GF-D8 (cell line): ENCODE measurements at places on chromosomes 4 and X.

DNA sequence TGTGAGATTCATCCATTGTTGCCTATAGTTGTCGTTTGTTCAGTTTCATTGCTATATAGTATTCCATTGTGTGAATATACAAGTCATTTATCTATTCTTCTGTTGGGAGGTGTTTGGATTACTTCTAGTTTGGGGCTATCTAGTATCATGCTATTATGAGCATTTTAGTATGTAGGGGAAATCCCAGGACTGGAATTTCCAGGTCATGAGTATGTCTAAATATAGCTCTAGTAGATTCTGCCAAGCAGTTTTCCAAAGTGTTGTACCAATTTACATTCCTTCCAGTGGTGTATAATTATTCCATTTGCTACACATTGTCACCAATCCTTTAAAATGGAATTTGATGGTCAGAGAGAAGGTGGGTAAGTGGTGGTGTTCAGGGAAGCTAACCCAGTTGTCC lies 30.1 kb downstream of the EGFL6 start:
- DNase-seq = no peak

- no peak for DNase-seq
Observed at GRCh38 chr4:135244696-135245095, 1043.1 kb upstream of the PABPC4L start.

DNA sequence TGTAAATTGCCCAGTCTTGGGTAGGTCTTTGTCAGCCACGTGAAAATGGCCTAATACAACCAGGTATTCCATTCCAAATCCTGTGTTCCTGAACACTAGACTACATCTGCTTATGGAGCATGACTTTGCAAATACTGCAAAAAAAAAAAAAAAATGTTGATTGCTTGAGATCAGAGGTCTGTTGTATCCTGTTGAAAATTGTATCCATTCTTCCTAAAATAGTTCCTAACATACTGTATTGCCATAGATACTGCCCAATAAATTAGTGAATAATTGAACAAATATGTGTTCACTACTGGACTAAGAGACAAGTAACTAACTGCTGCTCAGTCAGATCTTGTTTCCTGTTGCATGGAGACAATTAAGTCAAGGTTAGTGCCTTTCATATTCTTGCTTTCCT lies 164.3 kb upstream of the PABPC4L start:
- DNase-seq = no peak

DNA sequence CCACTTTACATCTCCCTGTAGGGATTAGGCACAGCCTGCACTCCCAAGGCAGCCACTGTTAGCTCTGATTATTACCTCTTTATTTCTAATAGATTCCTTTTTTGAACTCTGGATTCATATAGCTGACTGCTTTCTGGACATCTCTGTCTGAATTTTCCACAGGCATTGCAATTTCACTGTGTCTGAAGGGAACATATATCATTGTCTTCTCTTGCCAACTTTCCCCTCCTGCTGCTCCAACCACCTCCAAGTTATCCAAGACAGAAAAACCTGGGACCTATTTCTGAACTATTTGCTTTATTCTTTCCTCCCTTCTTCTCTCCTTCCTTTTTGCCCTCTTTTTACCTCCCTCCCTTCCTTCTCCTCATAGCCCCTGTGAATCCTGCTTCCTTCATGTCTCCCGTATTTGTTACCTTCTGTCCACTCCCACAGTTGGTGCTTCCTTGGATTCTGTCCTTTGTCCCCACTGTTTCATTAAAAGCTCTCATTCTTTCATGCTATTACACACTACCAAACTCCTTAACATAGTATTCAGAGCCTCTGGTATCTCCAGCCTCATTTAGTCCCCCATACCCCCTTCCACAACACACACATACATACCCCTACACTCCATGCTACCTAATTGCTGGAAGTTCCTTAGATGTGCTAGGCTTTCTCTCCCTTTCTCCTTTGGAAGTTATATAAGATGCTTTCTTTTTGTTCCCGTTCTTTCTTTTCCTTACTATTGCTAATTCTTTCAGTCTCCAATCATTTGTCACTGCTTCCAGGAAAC lies 34.7 kb downstream of the FGF2 start:
- DNase-seq = no peak

DNA sequence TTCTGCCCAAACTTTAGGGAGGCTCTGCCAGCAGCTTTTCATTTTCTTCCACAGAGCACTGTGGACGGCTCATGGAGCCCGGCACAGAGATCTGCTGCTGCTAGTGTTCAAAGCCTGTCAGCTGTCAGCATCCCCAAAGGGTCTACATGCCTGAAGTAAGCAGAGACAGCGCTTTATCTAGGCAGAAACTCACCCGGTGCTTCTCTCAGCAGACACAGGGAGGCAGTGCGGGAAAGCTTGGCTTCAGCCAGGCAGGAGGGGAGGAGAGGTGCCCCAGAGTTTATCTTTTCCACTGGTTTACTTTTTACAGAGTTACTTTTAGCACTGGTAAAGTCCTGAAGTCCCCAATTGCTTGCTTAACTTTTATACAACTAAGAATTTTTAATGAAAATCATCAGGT lies 339.3 kb downstream of the NKX6-1 start:
- DNase-seq = no peak

DNA sequence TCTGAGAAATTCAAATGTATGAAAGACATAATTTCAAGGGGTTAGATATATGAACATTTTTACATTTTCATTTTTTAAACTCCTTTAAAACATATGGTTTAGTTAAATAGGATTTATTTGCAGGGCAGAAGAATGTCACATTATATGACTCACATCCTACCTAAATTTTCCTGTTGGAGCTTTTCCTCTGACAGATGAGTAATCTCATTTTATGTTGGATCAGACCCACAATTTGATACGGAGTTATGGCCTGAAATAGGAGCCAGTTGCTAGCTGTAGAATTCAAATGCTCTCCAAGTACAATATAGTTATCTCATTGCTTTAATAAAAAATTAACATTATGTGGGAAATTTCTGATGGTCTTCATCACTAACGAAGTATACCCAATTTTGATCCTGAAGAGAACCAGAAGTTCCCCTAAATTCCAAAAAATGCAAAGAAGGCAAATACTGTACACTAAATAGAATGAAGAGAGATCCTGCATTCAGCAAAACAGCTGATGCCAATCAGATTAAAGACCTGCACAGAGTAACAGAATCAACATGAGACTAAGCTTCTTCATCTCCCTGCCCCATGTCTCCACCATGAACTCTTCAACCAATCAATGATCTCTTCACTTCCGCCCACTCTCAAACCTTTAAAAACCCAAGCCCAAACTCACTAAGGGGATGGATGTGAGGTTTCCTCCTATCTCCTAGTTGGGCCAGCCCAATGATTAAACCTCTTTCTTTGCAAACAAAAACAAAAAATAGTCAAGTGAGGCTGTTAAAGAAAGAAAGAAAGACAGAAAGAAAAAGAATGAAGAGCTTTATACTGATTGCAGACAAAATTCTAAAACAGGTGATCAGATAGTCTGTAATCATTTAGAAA lies 10.9 kb upstream of the EXOSC9 start:
- DNase-seq = no peak

GRCh38 chr4:1771555-1772305 lies 21.4 kb upstream of the FGFR3 start:
- DNase-seq = no peak

GRCh38 chr4:142581881-142582280 lies 264.2 kb downstream of the INPP4B start:
- no peak for DNase-seq

DNA sequence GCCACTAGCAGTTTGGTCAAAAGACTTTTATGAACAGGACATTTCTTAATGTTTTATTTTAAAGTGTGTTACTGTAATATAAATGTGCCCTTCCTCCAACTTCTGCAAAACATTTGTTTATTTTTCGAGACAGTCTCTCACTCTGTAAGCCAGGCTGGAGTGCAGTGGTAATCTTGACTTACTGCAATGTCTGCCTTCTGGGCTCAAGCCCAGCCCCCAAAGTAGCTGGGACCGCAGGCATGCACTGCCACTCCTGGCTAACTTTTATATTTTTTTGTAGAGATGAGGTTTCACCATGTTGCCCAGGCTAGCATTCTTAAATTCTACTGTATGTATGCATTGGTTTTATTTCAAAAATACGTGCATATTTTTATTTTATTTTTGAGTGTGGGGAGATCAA lies 1201.9 kb downstream of the STIM2 start:
- DNase-seq = no peak

- no peak for DNase-seq
Observed at GRCh38 chr4:153140294-153140693, 63.9 kb upstream of the TRIM2 start.

- no peak for DNase-seq
Observed at GRCh38 chr4:119748853-119749252, 120.2 kb upstream of the PDE5A start.

- no peak for DNase-seq
Observed at GRCh38 chr4:106495476-106495875, 126.9 kb upstream of the GIMD1 start.

GRCh38 chrX:68693481-68694434 lies 46.3 kb downstream of the STARD8 start:
- DNase-seq = peak; percentile 41

DNA sequence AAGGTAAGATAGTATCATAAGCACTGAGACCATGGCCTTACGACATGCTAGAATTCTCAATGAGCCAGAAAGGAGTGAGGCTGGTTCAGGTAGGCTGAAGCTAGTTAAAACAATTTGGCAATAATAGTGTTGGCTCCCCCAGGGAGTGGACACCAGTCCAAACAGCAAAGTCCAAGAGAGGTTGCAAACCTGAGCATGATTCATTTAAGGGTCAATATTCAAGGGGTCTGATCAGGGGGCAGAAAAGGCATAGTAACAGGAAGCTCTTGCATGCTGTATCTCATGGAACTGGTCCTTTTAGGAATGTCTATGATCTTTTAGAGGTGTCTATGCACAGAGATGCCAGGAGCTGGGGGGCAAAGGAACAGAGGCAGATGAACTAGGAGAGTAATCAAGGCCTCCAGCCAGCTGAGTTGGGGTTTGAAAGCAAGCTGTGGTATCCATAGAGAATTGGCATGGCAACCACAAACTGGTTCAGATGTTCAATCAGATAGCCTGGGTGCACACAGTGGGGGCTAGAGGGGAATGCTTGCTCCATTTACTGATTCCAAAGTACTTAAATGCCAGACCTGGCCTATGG lies 5.1 kb downstream of the GJB1 start:
- DNase-seq = no peak

- DNase-seq = no peak
Observed at GRCh38 chr4:64713256-64713840, 304.1 kb upstream of the TECRL start.

- DNase-seq = no peak
Observed at GRCh38 chrX:51155157-51155556, 177.5 kb upstream of the NUDT10 start.

DNA sequence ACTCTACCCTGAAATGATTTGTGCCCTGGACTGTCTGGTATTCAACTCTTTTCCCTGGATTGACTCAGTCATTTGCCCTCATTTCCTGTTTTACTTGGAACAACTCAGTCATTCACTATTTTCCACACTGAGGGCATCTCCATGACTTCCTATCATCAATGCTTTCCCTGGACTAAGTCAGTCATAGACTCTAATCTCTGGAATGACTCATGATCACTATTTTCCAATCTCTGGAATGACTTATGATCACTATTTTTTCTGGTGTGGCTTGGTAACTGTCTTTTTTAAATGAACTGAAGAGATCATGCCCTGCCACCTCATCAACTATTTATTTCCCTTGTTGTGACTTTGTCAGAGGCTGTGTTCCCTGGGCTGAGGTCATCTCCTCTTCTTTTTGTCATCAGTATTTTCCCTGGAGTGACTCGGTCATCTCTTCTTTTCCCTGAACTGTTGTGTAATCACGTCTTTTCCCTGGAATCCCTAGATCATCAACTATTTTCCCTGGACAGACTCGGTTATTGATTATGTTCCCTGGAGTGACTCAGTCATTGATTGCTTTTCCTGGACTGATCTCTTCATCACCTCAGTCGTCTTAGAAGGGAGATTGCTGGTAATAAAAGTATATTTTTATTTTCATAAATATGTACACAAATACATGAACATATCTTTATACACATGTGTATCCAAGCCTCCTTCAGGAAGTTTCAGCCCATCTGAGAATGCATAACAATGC lies 327.1 kb upstream of the VCX start:
- no peak for DNase-seq

DNA sequence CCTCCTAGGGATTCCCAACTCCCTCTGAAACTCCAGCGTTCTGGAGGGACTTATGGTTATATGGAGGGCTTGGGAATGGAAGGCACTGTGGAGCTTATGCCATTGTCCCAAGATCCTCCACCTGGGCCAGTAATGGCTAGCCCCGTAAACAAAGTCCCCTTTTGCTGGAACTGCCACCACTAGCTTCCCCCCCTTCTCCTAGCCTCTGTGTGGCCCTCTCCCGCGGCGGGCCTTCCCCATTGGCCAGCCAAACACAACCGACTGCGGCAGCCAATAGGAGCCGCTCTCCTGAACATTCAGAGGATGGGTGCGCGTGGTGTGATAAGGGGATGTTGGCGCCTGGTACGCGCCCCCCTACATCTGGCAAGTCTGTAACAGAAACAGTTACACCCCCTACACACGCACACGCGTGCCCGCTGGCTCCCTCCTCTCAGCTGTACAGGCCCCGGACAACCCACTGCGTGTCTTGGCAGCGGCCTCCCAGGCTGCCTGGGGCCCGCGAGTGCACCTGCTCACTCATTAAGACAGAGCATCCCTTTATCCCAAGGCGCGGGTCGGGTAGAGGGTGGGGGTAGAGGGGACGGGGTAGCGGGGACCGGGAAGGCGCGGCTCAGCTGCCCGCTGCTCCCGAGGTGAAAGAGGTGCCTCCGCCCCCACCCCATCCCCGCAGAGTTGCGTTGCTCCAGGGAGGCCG lies 863 bp upstream of the RAB33A start:
- peak; percentile 51 for DNase-seq

DNA sequence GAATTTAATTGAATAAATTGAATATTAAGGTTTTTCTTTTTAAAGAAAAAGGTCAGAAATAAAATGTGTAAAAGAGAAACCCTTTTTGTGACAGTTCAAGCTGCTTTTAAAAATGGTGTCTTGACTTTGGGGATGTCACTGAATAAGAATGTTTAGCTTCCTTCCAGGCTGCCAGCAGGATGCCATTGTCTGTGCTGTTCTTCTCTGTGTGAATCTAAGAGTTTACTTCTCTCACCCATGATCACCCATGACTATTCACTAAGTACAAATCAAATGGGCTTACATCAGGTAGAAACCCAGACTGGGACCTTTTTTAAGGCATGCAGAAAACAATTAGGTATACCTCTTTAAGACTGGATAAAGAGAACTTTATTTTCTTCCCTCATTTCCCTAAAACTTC lies 115.3 kb downstream of the DACH2 start:
- no peak for DNase-seq

GRCh38 chr4:57083090-57083489 lies 27.1 kb downstream of the IGFBP7 start:
- no peak for DNase-seq

GRCh38 chr4:7352486-7352885 lies 82.2 kb downstream of the PSAPL1 start:
- no peak for DNase-seq

- peak; percentile 53 for DNase-seq
Observed at GRCh38 chrX:47380268-47380667, 9.9 kb downstream of the ZNF157 start.

GRCh38 chrX:134631426-134632346 lies 26.6 kb downstream of the PLAC1 start:
- no peak for DNase-seq

GRCh38 chrX:31093639-31093975 lies 21.8 kb upstream of the FTHL17 start:
- no peak for DNase-seq

GRCh38 chr4:38531141-38531727 lies 132.8 kb upstream of the KLF3 start:
- no peak for DNase-seq
